ENCODE measurements at places on chromosomes 16 and 17. TPM values are rescaled to one million over a fixed set of nuclear protein-coding genes. Genes with fewer than 3 reads are reported as not detected.

The HSD17B1 gene
- total RNA-seq = 1.4 TPM

The PTRH2 gene
- 19.6 TPM for total RNA-seq

The MYH2 gene
- total RNA-seq = 1.0 TPM

The HOXB7 gene
- total RNA-seq = 1.2 TPM

DNA sequence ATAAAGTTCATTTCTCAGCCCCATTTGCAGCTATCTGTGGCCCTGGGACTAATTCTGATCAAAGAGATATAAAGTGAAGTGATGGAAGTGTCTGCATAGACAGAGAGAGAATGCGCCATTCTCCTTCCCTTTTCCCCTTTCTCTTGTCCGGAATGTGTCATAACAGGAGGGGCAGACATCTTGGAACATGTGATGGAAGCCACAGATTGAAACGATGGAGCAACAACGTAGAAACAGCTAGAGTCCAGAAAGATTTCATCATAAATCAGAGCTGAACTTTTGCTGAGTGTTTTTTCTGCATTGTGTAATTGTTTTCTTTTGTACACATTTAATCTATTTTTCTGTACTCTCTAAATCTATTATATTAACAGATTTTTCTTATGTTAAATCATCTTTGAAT is 11.3 kb downstream of the ASGR1 start:
- H3K27me3 ChIP-seq = no peaks in the 10 kb centered on the region

GRCh38 chr17:66464921-66465320 is 162.5 kb downstream of the PRKCA start:
- no peak for DNase-seq
- H3K27me3 ChIP-seq = no peaks in the 10 kb centered on the region
- H3K27ac ChIP-seq = no peak overlapping the region
- no peak overlapping the region for H3K4me3 ChIP-seq

Data from upper lobe of right lung (tissue), 1 donor.